ENCODE measurements at places on chromosomes 16 and 17.
A peak's percentile ranks its signal among the peaks of the same experiment; 100 is the strongest.

GRCh38 chr17:76543482-76543825 lies 3.6 kb downstream of the PRCD start:
- DNase-seq: no peak

DNA sequence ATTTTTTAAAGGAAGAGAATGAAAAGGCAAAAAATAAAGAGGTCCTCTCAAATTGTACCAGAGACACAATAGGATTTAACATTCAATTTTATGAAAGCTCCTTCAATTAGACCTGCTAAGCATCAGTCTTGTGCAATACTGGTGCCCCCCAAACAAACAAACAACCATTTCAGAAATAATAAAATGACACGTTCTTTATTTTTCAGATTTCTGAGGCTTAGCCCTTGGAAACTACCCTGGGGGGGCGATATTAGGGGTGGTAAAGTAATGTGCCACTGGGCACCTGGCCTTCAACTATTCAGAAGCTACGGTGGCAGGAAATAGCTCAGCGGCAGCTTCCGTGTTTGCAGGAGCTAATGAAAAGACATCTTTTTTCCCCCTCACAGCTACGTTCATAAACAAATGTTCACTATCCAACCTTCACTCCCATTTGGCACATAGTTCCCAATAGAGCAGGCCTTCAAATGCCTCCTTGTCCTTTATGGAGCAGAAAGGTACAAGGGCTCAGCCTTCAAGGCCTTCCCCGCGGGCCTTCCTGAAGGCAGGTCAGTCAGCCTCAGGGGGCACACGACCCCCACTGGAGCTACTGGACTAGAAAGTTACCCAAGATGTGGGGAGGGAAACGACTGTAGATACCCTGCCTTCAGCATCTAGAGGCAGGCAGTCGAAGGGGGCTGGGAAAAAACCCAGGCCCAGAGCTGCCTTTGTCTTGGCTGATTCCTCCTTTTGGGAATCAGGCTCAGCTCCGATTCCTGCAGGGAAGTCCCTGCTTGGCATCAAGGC lies 44.1 kb downstream of the TBX4 start:
- no peak for DNase-seq

DNA sequence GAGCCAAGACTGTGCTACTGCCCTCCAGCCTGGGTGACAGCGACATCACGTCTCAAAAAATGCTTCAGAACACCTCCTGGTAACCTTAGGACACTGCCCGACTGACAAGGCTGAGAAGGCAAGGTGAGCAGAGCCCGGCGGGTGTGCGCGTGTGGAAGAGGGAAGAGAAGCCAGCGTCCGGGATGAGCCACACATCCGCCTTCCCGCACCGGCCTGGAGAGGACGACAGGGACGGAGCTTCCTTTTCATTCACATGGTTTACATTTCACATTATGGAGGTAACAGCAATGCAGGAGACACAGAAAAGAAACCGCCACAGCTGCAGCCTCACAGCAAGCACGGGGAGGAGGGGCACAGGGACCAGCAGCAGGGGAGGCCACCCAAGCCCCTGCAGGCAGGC lies 16.5 kb downstream of the HAGH start:
- no peak for DNase-seq

DNA sequence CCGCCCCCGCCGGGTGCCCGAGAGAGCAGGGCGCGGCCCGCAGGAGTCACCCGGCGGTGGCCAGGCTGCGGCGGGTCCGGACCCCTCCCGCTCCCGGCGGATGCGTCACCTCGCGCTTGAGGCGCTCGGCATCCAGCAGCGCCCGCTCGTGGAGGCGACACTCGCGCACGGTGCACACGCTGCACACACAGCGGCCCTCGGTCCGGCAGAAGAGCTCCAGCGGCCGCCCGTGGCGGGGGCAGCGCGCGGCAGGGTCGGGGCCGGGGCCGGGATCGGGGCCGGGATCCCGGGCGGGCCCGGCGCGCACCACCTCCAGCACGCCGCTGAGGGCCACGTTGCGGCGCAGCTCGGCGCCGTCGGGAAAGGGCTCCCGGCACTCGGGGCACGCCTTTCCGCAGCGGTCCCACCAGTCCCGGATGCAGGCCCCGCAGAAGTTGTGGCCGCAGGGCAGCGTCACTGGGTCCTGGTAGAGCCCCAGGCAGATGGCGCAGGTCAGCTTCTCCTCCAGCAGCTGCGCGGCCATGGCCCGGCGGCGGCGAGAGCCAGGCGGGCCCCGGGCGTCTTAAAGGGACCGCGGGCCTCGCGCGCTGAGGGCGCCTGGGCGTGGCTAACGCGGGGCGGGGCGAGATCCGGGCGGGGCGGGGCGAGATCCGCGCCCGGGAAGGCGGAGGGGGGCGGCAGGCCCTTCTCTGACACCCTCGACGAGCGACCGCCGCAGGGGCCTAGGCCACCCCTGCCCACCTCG lies at the start of gene TRIM65:
Gene TRIM65, minus strand, starts transcription at position 537 of the 745 bp plus-strand sequence. Its CDS starts 14 bp downstream, at position 523.
- DNase-seq: peak; percentile 81

GRCh38 chr16:65905331-65905730 lies 461.2 kb upstream of the CDH5 start:
- DNase-seq: no peak

DNA sequence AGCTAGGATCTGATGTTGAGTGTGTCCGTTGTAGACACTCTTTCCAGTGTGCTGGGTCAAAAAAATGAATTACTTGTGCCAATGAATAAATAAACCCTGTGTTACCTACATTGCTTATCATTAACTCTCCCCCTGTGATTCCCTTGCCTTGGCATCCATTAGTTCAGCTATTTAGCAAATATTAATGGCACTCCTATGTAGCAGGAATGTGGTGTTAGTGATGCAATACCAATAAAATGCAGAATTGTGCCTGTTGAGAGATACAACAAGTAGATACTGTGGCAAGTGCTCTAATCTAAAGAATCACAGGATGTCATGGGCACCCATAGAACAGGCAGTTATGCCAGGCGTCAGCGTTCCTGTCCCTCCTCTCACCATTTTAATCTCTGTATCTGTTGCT lies 343.2 kb downstream of the PMP22 start:
- DNase-seq: no peak

GRCh38 chr17:67125417-67125816 lies 81.1 kb downstream of the CACNG1 start:
- no peak for DNase-seq

- DNase-seq: no peak
Observed at GRCh38 chr17:39069114-39069756, 82.2 kb downstream of the PLXDC1 start.

DNA sequence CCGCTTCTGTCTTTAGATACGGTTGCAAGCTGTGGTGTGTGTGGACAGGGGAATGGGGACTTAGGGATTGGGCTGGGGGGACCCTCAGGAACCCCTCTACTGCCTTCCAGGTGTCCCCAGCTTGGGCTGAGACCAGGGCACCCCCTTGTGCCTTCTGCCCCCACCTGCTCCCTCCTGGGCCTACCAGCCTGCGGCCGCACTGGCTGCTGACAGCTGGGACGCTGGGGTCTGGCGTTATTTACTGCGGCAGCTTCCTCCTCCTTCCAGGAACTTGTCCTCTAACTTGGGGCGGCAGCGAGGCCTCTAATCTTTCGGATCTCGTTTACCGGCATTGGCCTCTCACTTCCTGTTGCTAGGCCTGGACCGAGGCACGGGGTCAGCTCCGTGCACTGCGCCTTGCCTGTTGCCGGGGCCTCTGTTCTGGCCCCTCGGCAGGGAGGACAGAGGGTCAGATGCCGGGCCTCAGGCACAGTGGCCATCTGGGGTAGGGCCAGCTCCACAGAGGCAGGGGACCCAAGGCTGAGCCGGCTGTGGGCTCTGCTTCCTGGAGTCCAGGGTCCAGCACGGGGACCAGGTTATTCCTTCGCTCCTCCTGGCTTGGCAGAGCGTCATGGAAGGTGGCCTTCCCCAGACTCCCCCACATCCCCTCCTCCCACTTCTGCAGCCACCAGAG lies 31.8 kb downstream of the TMEM235 start:
- no peak for DNase-seq

DNA sequence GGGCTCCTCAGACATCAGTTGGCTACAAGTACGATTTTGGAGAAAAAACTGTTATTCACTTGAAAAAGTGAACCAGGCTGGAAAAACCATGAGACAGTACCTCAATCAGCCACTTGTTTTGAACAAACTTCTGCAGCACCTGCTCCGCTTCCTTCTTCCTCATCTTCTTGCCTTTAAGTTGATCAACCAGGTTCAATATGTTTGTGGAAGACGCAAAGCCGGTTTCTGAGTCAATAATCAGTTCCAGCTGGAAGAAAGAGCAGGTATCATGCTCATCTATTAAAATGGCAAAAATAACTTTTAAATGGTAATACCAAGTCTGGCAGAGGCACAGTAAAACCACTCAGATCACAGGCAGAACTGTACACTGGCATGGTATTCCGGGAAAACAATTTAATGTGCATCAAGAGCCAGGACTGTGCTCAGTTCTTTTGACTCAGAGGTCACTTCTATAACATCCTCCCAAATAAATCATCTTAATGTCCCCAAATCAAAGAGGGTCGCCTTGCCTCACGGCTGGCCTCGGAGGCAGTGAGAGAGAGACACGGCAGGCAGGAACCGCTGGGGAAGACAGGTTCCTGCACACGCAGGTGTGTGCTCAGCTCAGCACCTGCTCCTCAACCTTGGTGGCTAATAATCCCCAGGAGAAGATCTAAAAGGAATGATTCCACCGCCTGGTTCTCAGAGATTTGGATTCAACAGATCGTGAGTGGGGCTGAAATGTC lies 29.7 kb downstream of the KDM8 start:
- DNase-seq: no peak

DNA sequence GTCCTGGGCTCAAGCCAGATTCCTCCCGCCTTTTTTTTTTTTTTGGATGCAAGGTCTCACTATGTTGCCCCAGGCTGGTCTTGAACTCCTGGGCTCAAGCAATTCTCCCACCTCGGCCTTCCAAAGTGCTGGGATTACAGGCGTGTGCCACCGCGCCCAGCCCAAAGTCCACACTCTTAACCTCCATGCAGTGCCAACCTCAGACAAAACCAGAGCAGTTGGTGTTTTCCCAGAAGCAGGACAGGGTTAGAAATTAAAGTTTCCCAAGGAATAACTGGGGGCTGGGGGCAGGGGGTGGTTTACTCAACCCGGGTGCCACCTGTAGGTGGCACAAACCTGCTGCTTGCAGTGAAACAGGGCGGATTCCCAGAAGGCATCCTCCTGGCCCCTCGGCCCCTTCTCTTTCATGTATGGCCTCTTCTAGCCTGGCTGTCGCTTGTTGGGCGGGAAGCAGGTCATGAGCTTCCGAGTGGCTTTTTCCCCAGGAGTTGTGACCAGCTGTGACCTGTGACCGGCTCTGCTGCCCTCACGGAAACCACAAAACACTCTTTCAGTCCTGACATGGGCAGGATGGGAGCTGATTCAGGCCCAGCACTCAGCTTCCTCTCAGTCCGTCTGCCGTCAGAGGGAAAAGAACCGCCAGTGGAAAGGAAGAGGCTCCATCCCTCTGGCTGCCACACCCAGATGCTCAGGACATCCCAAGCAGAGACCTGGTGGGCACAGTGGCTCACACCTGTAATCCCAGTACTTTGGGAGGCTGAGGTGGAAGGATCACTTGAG lies 25.6 kb upstream of the USP7 start:
- DNase-seq: no peak

DNA sequence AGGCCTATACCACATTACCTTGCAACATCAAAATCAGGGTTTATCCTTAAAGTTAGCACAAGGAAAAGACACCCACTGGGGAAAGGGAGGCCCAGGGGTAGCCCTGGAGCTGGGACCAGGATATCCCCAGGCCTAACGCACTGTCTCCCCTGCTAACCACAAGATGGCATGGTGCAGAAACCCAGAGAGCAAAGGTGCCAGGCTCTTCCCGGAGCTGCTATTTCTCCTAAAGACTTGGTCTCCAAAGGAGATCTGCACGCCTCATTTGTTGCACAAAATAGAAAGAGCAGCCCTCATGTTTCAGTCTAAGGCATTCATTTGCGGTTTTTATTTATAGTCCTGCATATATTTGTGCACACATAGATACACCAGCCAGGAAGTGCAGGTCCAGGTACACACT lies 408.6 kb downstream of the SOX9 start:
- no peak for DNase-seq

- no peak for DNase-seq
Observed at GRCh38 chr16:56779906-56780305, 50.0 kb downstream of the NUP93 start.

DNA sequence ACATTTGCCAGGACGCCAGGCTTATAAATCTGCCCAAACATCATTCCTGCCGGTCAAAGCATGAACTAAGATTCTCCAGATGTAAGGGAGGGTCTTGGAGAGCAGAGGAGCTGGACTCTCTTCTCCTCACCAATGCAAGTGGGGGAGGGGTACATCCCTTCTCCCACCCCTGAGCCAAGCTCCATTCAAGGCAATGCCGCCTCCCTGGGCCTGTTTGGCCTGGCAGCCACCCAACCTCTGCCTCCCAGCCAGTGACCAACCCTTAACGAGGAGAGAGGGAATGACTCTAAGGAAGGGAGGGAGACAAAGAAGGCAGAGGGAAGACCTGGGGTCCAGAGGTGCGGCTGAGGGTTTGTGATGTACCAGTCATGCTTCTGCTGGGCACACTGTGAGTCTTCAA lies 13.8 kb downstream of the C17orf50 start:
- DNase-seq: no peak

DNA sequence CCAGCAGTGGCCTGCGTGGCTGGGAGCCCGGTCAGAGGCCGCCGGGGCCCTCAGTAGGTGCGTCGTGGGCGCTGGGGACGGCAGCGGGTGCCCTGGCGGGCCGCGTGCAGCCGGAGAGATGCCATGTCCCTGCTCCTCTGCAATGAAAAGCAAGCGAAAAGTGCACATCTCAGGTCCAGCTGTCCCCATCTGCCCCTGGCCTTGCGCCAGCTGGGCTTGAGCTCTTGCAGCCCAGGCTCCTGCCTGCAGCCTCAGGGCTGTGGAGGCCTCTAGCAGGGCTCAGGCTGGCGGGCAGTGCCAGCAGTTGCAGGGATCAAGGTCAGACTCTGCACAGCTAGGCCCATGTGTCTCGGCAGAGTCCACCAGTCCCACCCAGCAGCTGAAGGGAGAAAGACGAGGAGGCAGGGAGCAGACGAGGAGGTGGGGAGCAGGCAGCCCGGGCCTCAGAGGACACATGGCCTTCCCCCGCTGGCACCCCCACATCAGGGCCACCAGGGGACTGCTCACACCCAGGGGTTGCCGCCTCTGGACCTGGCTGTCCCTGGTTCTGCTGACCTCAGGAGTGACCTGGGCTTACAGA lies 11.2 kb downstream of the SLC16A3 start:
- no peak for DNase-seq

DNA sequence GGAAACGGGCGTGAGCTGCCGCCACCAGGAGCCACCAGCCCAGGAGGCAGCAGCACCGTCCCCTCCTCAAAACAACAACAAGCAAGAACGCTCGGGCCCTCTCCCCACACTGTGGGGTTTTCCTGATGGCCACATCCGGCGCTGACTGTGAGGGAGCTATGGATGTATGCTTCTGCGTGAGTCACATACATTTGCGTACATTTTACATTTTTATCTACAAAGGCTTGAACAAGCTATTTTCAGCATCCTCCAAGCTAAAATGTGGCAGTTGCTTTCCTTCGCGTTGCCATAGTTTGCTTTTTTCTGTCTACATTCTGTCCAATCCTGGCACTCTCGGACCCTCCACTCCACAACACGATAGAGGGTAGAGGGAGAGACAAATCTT lies 2.0 kb upstream of the ABR start:
- DNase-seq: no peak
